Activated CD4-positive, alpha-beta T cell treated with anti-CD3 and anti-CD28 coated beads for 36 hours (primary cell): ENCODE measurements at places on chromosomes 4 and X. TPM values are rescaled to one million over a fixed set of nuclear protein-coding genes. Genes with fewer than 3 reads are reported as not detected.

The POLR2B gene
- total RNA-seq: 133 TPM

The DIPK2B gene
- total RNA-seq: 0.07 TPM

The NUDT11 gene
- 1.9 TPM for total RNA-seq

The FATE1 gene
- not detected for total RNA-seq

The AGA gene
- 20.8 TPM for total RNA-seq

The STOX2 gene
- not detected for total RNA-seq

GRCh38 chrX:97594646-97595224 is 711.0 kb downstream of the RPA4 start:
- H3K4me3 ChIP-seq: no peak overlapping the region
- no peaks in the 10 kb centered on the region for H3K27me3 ChIP-seq
- DNase-seq: no peak
- no peaks in the 10 kb centered on the region for H3K36me3 ChIP-seq
- no peak overlapping the region for H3K27ac ChIP-seq

DNA sequence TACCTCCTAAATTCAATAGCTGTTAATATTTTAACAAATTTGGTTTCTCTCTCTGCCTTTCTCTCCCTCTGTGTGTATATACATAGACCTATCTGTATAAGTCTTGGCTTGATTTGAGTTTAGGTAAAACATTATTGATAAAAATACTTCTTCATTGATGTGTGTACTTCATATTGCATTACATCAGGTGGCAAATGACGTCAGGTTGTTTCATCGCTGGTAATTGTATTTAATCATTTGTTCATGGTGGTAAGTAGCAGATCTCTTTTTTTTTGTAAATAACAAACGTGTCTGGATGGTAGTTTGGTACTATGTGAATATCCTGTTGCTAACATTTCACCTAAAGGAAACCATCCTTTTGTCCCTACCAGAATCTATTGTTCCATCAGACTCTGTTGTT is 55.1 kb downstream of the GALNT7 start:
- H3K27me3 ChIP-seq: no peaks in the 10 kb centered on the region
- no peak for DNase-seq
- H3K4me1 ChIP-seq: peaks cover 13% of the 10 kb centered on the region
- no peak overlapping the region for H3K27ac ChIP-seq
- H3K36me3 ChIP-seq: peaks cover 7% of the 10 kb centered on the region

- peaks cover 2% of the 10 kb centered on the region for H3K27me3 ChIP-seq
- no peaks in the 10 kb centered on the region for H3K36me3 ChIP-seq
- H3K4me1 ChIP-seq: peaks cover 7% of the 10 kb centered on the region
- no peak overlapping the region for H3K4me3 ChIP-seq
Measured at GRCh38 chr4:40329805-40330204, 5.3 kb upstream of the CHRNA9 start.
